Right ventricle myocardium inferior (tissue), 1 donor: ENCODE measurements at places on chromosomes 16 and 17. TPM values are rescaled to one million over a fixed set of nuclear protein-coding genes. Genes with fewer than 3 reads are reported as not detected.

The GNGT2 gene
- total RNA-seq, result 2.5 TPM

DNA sequence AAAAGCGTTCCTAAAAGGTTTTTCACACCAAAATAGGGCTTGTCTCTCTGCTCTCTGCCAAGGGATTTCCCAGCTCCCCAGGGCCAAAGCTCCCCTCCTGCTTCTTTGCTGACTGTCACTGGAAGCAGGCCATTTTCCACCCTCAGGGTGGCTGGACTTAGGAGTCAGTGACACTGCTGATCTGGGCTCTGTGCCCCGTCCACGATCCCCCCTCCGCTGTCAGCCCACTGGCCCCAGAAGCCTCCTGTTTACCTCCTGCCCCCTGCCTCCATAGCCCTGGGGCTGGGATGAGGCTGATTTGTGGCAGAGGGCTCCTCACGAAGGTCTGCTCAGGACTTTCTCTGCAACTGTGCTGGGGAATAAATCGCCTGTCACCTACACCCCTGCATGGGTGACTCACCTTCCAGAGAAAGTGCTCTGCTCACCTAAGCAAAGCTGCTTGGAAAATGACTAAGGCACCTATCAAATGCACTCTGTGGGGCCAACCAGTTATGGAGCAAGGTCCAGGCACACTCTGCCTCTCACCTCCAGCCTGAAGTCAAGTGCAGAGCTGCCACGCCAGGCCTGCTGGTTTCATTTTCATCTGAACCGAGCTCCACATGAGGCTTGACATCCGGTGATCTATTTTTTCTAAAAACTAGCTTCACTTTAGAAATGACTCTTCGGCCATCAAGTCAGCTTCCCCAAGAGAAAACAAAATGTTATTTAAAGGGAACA is 4.9 kb downstream of the MAP3K14 start:
- no peak for DNase-seq

DNA sequence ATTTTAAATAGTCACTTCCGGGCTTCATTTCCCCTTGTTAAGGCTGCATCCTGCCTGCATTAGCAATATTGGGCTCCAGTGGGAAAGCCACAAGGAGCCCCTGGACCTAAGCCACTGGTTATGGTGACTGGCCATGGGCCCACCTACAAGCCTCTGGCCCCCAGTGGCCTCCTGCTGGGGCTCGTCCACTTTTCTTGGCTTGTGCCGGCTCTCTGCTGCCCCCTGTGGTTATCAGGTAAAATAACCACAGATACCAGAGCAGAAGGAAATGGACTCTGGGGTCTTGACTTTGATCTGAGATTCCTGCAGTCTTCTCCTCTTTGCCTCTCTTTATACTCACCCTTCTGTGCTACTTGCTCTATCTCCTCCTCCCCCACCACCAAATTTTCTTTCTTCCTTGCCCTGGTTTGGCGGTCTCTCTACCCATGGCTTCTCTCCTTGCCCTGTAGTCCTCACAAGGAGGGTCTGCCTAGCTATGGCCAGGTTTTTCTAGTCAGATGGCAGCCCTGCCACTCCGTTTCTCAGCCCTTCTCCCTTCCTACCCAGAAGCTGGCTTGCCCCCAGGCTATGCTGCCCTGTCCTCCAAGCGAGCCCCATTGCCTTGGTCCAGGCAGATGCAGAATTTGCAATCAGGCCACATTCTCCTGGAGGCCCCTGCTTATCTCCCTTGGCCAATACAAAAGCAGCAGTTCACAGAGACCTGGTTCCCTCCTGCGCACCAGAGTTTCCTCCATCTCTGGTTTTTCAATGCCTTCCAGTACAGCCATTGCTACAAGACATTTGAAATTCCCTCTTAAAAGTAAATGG is 82.9 kb upstream of the RCVRN start:
- DNase-seq, result peak; percentile 80

GRCh38 chr17:38509772-38510420 is 81.6 kb downstream of the ARHGAP23 start:
- no peak for DNase-seq

DNA sequence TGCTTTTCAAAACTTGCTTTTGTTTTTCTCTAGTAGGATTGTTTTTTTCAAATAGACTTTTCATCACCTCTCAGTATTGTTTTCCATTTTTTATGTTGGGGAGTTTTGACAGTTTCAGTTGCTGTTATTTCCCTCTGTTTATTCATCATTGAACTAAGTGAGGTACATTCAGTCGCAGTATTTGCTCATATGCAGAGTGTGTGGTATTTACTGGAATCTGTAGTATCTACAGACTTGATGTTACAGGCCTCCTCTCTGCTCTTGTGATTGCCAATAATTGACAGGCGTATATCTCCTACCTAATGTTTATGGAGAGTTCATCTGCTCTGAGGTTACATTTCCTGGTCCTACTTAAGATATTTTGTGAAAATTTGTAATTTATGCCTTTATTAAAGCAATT is 49.6 kb downstream of the COX10 start:
- no peak for DNase-seq

DNA sequence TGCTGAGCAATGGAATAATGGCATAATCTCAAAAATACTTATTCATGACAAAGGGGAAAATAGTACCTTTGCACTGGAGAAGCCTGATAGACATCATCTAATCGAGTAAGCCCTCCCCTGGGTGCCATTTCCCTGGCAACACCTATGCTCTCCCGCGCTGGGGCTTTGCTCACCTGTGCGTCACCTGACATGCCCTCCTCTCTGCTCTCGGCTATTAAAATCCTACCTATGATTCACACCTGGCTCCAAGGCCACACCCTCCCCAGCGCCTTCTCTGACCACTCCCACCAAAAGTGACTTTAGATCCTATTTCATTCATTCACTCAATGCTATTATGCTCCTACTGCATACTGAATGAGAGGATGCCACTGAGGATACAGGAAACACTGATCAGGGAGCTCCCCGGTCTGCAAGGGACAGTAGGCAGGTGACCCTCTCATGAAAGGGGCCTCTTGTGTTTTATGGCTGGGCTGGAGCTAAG is 83.9 kb downstream of the NT5M start:
- peak; percentile 5 for DNase-seq

DNA sequence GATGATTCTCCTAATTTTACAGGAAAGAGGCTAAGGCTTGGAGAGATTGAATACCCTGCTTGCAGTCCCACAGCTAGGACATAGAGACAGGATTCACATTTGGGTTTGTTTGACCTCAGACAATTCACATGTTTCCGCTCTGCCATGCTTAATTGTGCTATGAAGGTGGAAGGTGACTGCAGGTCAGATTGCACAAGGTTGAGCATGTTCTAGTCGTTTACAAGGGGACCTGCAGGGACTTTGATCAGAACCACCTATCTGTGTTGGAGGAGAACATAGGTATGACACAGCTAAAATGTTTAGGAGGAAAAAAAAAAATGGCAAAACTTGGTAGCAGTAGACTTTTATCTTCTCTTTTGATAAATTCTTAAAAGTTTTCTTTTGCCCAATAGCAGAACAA is 4.9 kb upstream of the ANKFN1 start:
- DNase-seq, result no peak

DNA sequence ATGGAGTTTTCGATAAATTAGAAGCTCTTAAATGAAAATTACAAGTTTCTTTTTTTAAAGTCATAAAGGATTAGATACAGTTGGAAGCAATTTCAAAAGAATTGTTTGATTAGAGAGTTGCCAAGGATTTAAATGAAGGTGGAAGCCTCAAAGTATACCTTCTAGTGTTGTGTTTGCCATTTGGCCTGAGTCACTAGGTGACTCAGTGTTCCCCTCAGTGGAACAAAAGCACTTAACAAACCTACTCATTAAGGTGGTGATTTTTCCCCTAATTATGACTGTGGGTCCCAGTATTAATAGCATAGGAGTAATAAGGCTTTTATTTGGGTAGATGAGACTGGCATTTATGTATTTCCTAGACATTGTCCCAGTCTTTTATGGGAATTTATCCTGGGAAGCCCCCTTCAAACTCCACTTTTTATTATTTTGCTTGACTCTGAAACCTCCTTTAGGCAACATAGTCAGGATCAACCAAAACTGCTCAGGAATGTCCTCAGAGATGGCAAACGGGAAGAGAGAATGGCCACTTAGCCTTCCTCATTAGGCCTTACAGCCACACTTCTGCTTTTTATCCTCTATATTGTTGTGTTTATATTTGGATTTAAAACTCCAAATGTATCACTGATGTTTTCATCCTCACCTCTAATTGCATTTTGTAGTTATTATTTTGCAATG is 161.0 kb downstream of the FTO start:
- no peak for DNase-seq

DNA sequence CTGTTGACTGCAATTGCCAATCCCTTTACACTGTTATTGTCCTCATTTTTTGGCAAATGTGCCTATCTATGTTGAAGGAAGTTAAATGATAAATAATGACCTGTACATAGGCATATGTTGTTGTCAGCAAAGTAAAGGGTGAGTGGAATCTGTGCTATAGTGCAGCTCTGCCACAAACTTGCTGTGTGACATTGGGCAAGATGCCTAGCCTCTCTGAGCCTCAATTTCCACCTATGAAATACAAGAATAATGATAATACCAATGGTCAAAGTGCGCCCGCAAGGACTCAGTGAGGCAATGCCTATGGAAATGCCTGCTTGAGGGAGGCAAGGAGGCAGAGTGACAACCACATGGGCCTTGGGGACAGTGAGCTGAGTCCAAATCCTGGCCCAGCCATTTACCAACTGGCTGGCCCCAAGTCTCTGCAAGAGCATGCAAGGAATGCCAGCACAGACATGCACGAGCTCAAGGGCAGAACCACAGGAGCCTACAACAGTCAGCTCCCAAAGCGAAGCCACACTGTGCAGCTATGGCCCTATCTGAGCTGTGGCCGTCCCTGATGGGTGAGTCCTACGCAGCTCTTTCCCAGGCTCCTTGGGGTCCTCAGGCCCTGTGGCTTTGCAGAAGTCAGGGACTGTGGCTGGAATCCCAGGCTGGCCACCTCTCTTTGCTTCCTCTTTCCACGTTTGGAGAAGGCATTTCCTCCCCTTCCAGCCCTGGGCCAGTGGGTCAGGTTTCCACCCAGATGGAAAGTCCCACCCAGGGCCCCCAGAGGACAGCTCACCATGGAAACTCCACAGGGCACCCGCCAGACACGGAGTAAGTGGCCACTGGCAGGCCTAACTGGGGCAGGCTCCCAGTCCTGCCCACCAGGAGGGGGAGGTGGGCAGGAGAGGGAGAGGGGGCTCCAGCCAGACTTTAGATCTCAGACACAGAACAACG is 82.1 kb downstream of the ZNF423 start:
- DNase-seq, result no peak

GRCh38 chr16:88798772-88799455 is 4.7 kb upstream of the CDT1 start:
- no peak for DNase-seq

The PPY gene
- total RNA-seq, result not detected

DNA sequence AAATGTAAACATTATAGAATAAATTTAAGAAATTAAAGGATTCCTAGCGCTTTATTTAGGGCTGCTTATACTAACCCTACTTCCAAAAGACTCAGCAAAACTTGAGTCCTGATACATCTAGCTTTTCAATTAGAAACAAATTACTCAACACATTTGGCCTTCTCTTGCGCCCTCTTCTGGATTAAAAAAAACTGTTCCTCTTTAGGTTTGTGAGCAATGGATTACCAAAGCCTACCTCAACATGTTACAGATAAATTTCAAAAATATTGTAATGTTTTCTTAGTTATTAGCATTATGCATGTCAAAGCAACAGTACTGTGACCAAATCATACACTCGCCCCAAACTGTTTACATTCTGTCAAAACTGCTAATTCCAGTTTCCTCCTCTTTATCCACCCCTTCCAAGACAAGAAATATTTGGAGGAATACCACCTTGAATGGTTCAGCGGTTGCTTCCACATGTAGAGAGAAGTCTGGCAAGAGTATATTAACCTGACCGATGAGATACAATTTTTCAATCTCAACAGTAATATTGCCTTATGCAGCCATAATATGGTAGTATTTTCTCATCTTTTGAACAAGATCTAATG is 2.7 kb downstream of the NUFIP2 start:
- DNase-seq, result no peak

DNA sequence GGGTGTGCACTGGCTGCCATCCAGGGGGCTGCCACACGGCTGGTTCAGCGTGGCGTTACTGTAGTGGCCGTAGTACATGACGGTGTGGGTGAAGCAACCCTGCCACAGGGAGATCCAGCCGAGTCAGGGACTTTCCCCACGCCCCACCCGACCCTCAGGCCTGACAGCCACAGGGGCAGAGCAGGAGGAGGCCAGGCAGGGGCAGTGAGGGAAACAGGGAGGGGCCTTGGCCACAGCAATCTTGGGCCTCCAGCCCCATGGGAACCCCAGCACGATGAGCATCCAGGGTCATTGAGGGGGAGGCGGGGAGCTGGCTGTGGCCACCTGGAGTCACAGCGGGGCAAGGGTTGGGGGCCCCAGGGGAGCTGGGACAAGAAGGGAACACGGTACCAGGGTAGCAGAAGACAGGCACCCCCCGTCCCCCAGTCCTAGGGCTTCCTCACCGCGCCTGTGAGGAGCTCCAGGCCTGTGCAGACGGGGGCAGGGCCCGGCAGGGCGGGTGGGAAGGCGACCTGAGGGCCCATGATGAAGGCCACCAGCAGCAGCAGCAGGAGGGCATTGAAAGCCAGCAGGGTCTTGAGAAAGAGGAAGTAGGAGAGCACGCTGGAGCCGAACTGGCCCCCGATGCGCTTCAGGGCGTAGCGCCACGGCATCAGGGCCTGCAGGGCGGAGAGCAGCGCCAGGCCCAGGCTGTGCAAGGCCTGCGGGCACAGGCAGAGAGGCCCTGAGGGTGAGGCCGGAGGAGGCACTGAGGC is 4.3 kb downstream of the TMC6 start:
- peak; percentile 76 for DNase-seq

- DNase-seq, result no peak
Observed at GRCh38 chr16:73028721-73029361, 19.1 kb downstream of the ZFHX3 start.

DNA sequence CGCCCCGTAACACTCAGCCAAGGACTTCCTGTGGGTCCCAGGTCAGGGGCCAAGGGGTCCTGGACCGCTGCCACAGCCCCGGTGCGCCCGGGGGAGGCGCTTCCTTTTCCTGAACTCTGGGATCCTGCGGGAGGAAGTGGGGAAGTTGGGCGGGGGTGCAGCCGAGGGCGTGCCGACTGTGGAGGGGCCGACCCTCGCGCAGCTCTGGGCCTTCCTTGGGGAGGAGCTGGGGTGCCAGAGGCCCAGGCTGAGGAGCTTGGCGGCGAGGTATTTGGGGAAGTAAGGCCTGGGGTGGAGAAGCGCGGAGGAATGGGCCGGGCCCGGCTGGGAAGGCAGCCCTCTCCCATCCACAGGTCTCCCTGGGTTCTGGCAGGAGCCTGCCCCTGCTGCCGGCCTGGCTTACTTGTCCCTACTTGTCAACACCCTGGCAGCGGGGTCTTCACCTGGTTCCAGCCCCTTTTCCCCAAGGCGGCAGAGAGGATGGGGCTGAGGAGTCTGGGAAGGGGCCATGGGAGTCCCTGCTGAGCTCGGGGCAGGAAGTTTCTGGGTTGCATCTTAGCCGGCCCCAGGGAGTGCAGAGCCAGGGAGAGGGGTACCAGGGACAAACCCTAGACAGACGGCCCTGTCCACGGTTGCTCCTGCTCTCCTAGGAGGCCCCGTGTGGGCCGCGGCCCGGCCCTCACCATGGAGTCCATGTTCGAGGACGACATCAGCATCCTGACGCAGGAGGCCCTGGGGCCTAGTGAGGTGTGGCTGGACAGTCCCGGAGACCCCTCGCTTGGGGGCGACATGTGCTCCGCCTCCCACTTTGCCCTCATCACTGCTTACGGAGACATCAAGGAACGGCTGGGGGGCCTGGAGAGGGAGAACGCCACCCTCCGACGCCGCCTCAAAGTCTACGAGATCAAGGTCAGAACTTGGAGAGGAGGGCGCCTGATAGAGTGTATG is 1.7 kb downstream of the TBKBP1 start:
- peak; percentile 87 for DNase-seq

The PRR29 gene
- total RNA-seq, result 0.51 TPM
